ENCODE measurements at places on chromosomes 6 and 20.

DNA sequence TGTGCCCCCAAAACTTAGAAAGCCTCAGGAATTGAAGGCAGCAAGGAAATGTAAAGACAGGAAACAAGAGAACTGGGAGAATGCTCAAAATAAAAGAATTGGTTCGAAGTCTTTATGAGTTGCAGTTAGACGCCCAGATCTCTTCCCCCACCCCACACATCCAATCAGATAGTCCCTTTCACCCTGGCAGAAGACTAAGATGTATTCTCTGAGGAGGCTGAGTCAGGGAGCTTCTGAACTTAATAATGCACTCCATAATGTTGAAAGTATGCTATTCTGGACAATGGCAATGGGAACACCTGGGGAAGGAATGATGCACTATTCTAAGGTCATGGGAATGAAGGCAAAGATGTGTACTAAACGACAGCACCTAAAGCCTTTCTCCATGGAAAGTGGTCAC, 173.6 kb downstream of the MTFR2 start:
- DNase-seq = no peak

GRCh38 chr6:24430086-24430485, 27.4 kb downstream of the MRS2 start:
- no peak for DNase-seq

DNA sequence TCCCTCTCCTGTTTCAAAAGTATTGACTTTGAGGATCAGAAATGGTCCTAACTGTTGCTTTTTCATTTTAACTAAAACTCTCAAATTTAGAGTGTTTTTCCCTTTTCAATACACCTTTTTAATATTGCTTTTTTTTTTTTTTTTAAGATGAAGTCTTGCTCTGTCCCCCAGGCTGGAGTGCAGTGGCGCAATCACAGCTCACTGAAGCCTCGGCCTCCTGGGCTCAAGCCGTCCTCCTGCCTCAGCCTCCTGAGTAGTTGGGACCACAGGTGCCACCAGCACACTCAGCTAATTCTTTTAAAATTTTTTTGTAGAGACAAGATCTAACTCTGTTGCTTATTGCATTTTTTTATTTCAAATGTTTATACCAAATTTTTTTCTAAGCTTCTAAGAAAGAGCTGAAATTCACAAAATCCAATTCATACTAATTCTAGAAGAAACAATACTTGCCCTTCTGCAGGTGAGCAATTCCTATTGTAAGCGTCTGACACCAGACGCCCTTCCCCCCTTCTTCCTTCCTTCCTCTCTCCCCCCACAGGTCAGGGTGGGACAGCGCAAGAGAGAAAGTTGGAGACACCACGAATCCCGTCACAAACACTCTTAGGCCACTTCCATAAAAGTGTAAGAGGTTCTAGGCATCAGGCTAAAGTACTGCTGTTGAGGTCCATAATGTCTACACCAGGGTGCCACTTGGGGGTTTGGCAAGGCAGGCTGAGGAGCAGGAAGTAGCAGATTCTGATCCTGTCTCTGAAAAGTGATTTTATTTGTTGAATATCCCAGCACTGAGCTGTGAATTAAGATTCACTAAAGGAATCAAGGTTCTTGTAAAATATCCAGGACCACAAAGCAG, 12.8 kb downstream of the DLL1 start:
- DNase-seq = no peak

DNA sequence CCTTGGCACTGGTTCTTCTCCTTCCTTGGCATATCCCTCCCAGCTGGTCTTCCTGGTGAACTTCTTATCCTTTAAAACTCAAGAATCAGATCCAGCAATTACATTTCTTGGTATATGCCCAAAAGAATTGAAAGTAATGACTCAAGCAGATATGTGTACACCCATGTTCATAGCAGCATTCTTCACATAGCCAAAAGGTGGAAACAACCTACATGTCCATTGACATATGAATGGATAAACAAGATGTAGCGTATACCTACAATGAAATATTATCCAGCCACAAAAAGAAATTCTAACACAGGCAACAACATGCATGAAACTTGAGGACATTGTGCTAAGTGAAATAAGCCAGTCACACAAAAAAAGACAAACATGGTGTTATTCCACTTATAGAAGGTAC, 103.7 kb upstream of the NT5E start:
- DNase-seq = no peak

GRCh38 chr20:3898639-3899038, 9.5 kb downstream of the PANK2 start:
- DNase-seq = no peak

Data from esophagus squamous epithelium (tissue), 5 donors.